ENCODE measurements at places on chromosomes 16 and 17. TPM values are rescaled to one million over a fixed set of nuclear protein-coding genes. Genes with fewer than 3 reads are reported as not detected.

The LGALS9B gene
- polyA plus RNA-seq = not detected

The NEUROD2 gene
- not detected for polyA plus RNA-seq

The TBC1D3G gene
- not detected for polyA plus RNA-seq

The DLX3 gene
- polyA plus RNA-seq = not detected

The ASB16 gene
- not detected for polyA plus RNA-seq

The XAF1 gene
- polyA plus RNA-seq = 31.9 TPM

The SEPTIN1 gene
- 0.31 TPM for polyA plus RNA-seq

The PTX4 gene
- 0.19 TPM for polyA plus RNA-seq

The SULT1A3 gene
- 20.9 TPM for polyA plus RNA-seq

The ACSM3 gene
- 1.9 TPM for polyA plus RNA-seq

The PIRT gene
- polyA plus RNA-seq = not detected

The MEAK7 gene
- 4.7 TPM for polyA plus RNA-seq

Data from CD14-positive monocyte (primary cell).